ENCODE measurements at places on chromosomes 5 and 9. TPM values are rescaled to one million over a fixed set of nuclear protein-coding genes. Genes with fewer than 3 reads are reported as not detected.

GRCh38 chr9:104849023-104849422 is 78.9 kb downstream of the ABCA1 start:
- DNase-seq: no peak

DNA sequence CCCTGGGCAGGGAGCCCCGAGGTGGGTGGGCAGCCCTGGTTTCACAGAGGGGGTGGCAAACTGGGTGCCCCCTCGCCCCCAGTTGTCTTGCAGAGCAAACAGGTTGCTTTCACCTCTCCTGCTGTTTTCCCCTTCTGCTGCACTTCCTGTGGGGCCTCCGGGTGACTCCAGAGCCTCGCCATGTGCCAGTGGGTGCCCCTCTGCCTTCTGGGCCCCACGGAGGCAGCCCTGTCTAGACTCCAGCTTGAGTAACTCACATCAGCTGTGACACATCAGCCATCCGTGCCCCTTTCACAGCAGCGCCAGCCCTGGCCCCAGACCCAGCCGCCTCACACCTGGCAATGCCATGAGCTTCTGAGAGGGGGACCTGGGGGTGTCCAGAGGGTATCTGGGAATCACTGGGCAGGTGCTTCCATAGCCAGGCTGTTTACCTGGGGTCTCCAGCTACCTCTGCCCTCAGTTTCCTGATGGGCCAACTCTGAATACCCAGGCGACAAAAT is 36.9 kb downstream of the ADAMTSL2 start:
- peak; percentile 43 for DNase-seq

The TGFBI gene
- 44.1 TPM for polyA plus RNA-seq

DNA sequence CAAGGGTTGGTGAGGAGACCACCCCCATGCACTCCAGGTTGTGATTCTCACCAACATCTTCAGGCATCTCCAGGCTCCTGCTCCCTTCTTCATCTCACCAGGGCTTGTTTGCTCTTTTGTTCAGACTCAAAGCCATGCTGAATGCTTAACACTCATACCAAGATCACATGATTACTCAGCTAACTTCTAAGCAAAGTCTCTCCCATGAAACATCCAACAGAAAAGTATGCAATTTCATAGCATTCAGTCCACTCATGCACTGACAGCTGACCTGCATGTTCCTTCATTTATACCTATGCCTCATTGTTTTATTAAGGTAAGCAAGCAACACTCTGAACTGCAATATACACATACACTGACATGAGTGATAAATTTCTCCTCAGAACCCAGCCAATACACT is 69.0 kb downstream of the SHC3 start:
- no peak for DNase-seq

The PCA3 gene
- polyA plus RNA-seq: 0.18 TPM

The CATSPER3 gene
- polyA plus RNA-seq: 0.48 TPM

The DIPK1B gene
- 42.7 TPM for polyA plus RNA-seq

- no peak for DNase-seq
Observed at GRCh38 chr9:73780916-73781315, 629.3 kb downstream of the ANXA1 start.

DNA sequence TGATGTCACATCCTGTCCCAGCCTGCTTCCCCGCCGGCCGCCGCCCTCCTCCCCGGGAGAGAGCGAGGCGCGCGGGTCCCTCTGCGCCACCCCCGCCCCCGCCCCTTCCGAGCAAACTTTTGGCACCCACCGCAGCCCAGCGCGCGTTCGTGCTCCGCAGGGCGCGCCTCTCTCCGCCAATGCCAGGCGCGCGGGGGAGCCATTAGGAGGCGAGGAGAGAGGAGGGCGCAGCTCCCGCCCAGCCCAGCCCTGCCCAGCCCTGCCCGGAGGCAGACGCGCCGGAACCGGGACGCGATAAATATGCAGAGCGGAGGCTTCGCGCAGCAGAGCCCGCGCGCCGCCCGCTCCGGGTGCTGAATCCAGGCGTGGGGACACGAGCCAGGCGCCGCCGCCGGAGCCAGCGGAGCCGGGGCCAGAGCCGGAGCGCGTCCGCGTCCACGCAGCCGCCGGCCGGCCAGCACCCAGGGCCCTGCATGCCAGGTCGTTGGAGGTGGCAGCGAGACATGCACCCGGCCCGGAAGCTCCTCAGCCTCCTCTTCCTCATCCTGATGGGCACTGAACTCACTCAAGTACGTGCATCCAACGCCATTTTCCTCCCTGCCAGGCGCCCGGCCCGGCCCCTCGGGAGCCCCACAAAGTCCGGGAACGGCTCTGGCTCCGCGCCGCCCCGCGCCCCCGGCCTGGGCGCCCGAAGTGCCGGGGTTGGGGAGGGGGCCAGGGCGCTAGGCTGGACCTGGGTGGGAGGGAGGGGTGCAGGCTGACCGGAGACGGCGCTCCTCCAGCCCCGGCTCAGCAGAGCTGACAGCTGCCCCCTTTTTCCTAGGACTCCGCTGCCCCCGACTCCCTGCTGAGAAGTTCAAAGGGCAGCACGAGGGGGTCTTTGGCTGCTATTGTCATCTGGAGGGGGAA is 12.0 kb upstream of the OLFM1 start:
- DNase-seq: peak; percentile 90

DNA sequence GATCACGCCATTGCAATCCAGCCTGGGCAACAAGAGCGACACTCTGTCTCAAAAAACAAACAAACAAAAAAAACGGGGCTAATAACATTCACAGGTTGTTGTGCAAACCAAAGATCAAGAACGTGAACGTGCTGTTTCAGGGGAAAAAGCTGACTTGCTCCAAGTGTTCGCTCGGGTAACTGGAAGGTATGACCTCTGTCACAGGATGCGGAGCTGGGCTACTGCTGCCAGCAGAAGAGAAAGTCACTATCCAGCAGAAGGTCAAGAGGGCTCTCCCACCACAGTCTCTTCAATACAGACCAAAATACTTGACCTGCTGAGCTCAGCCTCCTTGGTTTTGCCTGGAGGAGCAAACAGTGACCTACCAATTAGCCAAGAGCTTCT is 59.7 kb downstream of the ABCA1 start:
- DNase-seq: no peak
